ENCODE measurements at places on chromosomes 1 and 21.

GRCh38 chr1:36124404-36125128 is 456 bp downstream of the COL8A2 start:
- no peak for DNase-seq

GRCh38 chr1:175191659-175192058 is 917 bp downstream of the KIAA0040 start:
- no peak for DNase-seq

- DNase-seq = no peak
Measured at GRCh38 chr1:75742047-75742625, 17.6 kb downstream of the ACADM start.

DNA sequence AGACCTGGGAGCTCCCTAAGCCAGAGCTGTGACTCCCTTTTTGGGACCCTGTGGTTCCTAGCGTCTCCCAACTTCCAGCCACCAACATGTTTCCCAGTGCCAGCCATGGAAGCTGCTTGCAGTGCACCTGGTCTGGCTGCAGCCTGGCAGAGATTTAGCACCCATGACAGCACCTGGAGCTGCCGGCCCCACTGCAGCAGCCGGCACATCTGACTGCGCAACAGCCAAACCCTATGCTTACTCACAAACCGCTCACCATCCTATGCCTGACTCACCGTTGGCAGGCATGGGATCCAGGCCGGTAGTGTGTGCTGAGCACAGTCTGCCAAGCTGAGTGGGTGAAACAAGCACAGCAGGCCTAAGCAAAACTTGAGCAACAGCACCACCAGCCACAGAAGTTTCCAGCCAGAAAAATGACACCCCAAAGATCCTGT is 435.9 kb upstream of the PRMT6 start:
- no peak for DNase-seq

DNA sequence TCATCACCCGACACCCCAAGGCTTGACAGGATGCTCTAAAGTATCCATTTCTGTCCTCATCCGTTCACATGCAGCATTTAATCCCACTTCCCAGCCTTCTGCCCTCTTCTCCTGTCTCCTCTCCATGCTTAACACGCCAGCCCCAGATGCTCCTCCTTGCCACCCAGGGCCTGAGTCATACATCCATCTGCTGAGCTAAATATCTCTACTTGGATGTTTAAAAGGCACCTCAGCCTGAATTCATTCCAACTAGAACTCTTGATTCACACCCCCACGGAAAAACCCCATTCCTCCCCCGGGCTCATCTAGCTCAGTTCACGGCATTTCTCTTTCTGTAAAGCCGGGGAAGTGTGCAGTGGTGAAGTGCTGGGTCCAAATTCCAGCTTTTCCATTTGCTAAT is 27.7 kb downstream of the TEX35 start:
- no peak for DNase-seq

- DNase-seq = no peak
Measured at GRCh38 chr1:204545202-204545601, 29.0 kb downstream of the MDM4 start.

DNA sequence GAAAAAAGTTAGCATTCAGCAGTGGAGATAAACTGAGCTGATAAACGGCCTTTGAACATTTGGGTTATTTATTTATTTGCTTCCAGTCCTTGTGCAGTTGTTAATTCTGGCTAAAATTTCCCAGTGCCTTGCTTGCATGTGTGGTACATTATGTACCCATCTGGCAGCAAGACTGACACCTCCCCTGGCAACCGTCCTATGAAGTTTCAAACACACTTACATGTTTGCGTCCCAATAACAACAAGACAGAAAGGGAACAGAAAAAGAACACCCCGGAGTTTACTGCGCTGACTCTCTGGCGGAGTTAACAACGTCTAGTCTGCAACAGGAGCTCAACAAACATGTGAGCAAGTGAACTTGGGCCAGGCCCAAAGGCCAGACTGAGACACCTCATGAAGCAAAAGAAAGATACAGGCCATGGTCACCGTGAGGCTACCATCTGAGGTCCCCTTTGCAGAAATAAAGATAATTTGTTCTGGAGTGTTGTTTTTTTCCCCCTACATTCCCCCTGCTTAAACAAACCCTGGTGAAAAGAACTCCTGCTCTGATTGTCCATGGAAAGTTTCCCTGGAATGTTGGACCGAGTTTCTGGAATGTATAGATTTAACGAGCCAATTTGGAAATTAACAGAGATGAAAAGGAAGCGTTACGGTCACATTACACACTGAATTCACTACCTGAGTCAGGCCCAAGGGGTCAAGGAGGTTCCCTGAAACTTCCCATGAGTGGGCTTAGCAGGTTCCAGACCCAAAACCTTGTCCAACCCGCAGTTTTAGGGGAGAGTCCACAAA is 33.4 kb downstream of the TRABD2B start:
- no peak for DNase-seq

DNA sequence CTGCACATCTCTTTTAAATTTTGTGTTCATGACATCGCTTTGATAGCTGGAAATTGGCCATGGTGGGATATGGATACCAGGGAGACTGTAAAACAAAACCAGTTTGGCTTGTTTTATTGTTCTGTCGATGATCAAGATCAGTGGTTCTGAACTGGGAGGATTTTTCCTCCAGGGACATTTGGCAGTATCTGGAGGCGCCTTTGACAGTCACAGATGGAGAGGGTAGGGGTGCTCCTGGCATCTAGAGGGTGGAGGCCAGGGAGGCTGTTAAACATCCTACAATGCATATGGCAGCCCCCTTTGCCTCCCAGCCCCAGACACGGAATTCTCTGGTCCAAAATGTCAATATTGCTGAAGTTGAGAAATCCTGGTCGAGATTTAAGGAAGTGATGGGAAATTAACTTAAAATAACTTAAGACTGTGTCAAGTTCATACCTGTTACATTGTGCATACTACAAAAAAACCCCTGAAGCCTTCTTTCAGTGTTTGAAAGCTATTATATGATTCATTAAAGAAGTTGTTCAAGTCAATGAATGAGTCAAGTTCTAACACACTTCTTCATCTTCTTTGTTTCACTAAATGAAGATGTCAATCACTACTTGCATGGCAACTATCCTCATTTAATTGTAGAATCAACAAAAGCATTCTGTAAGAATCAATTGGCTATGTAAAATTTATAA is 150.9 kb downstream of the KCNJ6 start:
- DNase-seq = no peak

DNA sequence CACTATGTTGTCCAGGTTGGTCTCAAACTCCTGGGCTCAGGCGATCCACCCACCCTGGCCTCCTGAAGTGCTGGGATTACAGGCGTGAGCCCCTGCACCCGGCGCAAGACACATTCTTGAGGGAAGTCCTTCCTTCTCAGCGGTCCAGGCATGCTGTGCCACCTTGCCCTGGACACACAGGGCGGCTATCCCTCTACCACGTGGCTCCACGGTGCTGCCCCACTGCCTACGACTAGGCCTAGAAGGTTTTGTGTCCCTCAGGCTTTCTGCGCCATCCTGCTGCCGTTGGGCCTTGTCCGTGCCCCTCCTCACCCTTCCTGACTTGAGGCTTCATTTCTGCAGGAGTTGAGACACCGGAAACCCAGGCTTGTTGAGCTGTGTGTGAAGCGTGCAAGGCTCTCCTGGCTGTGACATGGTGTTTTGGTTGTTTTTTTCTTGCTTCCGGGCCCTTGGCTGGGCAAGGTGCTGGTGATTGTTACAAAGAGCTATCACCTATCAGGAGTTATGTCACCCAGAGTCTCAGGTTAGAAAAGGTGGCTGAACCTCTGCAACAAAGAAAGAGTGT is 13.9 kb downstream of the C1orf174 start:
- DNase-seq = no peak
